T-helper 1 cell (primary cell): ENCODE measurements at places on chromosomes 1 and 21.

DNA sequence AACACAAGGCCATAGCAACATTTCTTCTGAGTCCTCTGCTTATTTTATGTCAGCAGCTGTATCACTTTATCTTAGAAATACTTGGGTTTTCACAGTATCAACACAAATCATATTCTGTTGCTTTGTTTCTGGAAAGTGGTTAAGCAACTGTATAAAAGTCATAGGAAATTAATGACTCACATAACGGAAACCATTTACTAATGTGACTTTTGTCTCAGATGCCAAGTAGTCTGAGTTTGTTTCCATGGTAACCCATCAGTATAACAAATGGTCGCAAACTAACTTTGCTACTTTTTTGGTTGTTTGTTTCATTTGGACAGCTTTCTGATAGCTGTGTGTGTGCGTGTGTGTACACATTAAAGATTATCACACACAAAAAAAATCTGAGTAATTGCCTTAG, 31.1 kb downstream of the EEIG2 start:
- DNase-seq = no peak

GRCh38 chr1:28640766-28641165, 2.1 kb downstream of the TAF12 start:
- DNase-seq = peak; percentile 29

GRCh38 chr1:98949621-98950020, 55.0 kb downstream of the PLPPR5 start:
- DNase-seq = no peak

GRCh38 chr1:59908682-59909081, 17.9 kb downstream of the CYP2J2 start:
- no peak for DNase-seq

DNA sequence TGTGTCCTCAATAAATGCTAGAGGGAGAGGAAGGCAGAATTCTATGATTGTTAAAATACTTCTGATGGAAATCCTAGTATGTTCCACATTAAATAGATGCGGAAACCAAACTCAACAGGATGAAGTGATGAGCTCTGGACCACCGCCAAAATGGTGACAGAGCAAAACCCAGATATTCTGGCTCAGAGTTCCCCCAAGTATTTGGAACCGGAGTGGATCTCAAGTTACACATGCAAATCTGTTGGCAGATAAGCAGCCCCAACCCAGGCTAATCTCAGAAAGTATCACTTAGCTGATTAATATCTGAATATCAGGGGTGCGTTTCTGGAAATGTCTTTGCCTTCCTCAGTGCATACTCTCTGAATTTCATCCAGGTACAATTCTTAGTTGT, 17.4 kb upstream of the GRHL3 start:
- no peak for DNase-seq

GRCh38 chr1:155569988-155570592, 7.5 kb upstream of the ASH1L start:
- DNase-seq = no peak

- no peak for DNase-seq
These were observed 378.7 kb downstream of the USH2A start for GRCh38 chr1:216044538-216044937.

DNA sequence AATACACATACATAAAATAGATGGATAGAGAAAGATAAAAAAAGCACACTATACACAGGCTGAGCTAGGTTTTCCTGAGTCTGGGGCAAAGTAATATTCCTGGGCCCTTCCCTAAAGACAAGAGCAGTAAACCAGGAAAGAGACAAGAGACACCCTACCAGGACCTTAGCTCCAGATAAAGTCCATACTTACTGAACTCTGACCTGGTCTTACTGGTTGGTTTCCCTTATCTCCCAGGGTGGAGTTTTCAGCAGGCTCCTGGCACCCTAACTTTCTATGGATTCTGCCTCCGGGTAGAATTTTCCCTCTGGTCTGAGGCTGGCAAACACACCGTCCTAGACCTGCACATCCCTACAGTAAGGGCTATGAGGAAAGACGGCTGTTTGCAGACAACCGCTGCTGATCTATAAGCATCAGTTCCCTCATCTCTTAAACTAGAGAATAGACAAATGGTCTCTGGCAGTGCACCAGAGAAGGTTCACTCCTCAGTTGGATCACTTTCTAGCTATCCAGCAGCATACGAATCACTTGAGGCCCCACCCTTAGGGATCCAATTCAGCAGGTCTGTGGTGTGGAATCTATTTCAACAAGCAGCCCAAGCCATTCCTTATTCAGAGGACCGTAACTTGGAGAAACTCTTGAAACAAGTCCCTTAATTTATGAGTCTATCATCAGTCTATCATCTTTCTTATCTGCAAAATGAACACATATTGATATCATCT, 52.0 kb downstream of the ARHGEF11 start:
- DNase-seq = no peak
